Stimulated activated CD4-positive, alpha-beta T cell treated with anti-CD3 and anti-CD28 coated beads, Interleukin-4, amount 100 ng/mL, for 24 hours (primary cell): ENCODE measurements at places on chromosomes 4 and X.

- DNase-seq = no peak
Measured at GRCh38 chr4:153679486-153679885, 4.6 kb upstream of the TLR2 start.

DNA sequence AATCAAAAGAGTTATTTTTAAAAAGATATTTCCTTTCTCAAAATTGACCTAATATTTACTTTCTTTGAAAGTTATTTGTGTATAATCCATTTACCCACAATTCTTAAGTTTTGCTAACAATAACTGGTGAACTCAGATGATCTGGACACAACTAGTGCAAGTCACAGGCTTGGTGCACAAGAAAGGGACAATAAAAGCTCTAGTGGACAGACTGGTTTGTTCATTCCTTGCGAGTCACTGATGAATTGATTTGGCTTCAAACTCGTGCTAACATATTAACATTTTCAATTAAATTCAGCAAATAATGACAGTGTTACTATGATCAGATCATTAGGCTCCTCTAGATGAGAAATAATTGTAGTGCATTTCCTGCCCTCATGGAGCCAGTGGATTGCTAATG lies 169.2 kb downstream of the BMPR1B start:
- DNase-seq = no peak

- no peak for DNase-seq
Measured at GRCh38 chr4:168654104-168654847, 157.4 kb downstream of the PALLD start.

GRCh38 chrX:43882294-43882681 lies at the start of gene MAOB:
MAOB (minus strand) TSS chrX:43882450; CDS start chrX:43882299, 151 bp downstream.
- DNase-seq = peak; percentile 3

- DNase-seq = no peak
Measured at GRCh38 chrX:82961129-82961528, 547.0 kb upstream of the POU3F4 start.

DNA sequence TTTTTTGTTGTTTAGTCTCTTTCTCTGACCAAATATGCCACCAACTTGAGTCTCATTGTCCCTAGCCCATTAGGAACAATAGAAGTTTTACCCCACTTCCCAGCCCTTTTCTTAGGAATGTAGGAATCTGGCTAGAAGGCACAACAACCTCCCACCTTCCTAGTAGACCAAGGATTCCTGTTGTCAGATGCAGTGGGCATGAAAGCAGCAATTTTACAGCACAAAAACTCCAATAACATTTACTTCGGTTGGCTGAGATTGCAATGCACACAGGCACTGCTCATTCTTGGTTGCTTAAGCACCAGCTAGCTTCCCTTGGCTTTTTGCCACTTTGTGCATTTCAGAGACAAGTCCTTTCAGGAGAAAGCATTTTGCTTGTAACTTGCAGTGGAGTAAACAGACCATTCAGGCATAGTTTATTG lies 312.8 kb downstream of the TENM3 start:
- DNase-seq = no peak

GRCh38 chrX:88988796-88989195 lies 241.8 kb downstream of the CPXCR1 start:
- DNase-seq = no peak

DNA sequence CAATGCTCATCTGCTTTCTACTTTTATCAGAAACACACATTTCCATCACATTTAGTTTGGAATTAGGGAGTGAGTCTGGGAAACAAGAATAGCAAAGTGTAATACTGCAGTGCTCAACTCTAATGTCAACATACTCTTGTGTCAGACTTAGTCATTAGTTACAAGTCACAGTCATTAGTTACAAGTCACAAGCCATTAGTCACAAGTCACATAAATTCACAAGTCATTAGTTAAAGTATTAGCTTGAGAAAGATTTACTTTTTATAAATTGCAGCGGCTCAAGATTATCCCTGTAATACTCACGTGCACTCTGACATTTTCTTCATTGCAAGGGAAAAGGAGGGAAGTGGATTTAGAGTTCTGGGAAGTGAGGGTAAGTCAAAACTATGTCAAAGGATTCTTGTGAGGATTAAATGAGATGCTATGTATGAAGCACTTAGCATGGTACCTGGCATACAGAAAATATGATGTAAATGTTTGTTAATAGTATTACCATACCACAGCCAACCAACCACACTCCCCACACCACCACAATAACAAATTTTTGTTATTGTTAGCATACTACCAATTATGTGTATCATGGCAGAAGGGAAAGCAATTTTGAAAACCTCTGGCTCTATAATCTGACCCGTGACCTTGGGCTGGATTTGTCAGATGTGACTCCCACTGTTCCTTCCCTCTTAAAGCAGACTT lies 116.6 kb downstream of the ARHGAP24 start:
- no peak for DNase-seq

DNA sequence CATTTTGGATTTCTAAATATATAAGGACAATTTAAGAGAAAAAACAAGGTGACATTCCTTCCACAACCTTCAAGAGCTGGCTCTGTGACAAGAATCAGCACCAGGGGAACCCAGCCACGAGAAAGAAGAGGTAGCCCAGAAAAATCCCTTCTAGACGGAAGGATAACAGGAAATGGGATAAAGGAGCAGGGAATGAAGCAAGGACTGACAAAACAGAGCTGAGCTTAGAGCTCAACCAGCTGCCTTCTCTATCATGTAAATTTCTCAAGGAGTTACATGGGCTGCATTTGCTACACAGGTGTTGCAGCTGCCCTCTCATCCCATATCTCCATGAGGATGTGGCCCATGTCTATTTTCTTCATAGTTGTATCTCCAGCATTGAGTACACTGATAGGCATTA lies 154.2 kb upstream of the PRDX4 start:
- DNase-seq = no peak

DNA sequence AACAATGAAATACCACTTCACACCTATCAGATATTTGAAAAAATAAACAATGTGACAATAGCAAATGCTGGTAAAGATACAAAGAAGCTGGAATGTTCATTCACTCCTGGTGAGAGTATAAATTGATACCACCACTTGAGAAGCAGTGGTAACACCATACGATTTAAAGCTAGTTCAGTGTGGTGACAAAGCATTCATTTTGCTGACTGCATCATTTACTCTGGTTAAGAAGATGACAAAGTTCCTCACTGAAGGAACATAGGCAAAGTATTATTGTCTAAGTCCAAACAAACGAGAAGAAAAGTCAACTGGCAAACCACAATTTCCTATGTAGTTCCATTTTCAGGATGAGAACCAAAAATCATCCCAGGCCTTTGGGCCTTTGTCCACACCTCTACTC lies 102.5 kb downstream of the GEMIN8 start:
- DNase-seq = no peak

- no peak for DNase-seq
Measured at GRCh38 chr4:119823891-119824290, 195.3 kb upstream of the PDE5A start.

DNA sequence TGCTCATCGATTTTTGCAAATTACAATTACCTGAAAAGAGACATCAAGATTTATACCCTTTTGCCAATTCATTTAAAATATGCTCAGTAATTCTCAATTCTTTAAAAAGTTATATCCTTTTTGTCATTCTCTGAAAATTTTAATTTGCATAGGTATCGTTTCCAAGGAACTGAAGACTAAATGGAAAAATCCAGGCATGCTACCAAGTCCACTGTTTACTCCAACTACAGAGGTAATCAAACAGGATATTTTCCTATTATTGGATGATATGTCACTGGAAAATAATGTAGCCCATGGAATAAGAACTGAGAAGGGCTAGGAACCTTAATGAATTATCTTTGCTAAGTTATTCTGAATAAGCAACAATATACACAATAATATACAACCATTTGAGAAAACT lies 132.7 kb downstream of the THOC2 start:
- DNase-seq = no peak

GRCh38 chr4:106231931-106232330 lies 84.1 kb downstream of the TBCK start:
- no peak for DNase-seq

DNA sequence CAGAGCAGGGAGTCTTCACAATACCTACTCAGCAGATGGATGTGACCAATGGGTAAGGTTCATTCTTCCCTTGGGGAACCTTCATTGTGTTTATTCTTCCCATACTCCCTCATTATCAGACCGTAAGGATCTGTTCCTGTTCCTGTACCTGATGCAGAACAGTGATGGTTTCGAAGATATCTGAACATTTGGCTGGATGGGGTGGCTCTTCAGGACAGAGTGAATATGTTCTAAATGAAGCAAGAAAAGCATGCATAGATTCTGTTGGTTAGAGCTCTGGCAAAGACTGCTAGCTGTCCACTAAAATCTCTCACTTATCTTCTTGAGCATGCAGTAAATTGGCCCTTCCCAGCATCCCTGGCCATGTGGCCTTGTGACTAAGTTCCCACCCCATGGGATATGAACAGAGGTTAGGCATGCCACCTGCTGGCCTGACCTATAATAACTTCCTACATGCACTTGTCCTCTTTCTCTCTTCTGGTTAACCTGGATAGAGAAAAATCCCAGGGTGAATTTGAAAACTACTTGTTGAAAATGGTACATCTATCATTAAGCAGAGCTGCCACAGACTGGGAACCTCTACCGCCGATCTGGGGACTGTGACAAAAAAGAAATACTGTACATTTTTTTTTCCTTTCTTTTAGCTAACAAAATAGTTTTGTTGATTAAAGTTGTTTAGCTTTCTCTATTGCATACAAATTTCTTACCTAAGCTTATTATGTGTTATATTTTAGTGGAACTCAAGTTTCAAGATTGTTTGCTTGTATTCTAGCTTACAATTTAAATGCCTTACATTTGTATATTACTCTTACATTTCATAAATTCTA lies 60.0 kb upstream of the BANK1 start:
- peak; percentile 58 for DNase-seq

DNA sequence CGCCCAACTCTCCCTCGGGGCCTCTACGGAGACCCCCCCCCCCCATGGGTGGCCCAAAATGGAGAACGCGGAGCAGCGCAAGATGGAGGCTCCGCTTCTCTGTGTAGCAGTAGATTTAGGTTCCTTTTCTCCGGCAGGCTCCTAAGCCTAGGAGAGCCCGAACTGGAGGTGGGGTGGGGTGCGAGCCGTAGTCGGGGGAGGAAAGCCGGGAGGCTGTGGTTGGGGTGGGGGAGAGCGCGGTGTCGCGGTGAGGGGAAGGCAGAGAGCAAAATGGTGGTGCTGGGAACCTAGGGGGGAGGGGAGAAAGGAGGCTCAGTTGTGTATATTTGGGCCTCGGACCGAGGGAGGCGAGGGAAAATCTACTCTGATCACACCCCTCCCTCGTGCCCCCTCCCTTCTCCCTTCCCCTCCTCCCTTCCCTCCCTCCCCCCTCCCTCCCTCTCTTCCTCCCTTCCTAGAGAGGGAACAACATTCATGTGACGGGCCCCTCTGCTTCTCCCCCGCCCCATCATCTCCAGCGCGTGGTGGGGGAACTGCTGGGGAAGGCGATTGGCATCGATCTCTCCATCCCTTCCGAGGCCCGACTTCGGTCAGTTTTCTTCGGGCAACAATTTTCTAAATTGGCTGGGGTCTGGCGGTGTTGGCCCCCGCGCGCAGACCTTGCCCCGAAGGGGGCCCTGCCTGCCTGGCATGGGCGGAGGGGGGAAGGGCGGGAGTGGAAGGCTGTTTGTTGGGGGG lies at the start of gene STAG2:
Gene STAG2, plus strand, starts transcription at position 439 of the 738 bp plus-strand sequence. CDS start 60,922 bp downstream, outside the sequence.
- peak; percentile 62 for DNase-seq

DNA sequence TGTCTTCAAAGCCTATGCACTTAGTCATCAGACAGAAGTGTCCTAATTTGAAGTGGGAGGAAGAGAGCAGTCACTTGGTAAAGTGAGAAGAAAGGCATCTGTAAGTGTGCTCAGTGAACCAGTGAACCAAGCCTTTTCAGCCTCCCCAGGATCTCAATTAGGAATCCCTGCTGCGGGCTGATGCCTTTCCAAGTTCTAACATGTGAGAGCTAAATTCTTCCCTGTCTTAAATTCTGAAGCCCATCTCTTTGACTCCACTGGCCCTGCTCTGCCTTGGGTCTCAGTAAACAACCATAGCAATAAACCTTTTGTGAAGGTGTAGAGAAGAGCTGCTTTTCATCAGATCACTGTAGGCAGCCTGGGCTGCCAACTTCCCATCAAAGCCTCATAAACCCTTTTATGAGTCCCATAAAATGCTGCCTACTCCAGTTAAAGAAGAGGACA lies 701.2 kb upstream of the LCORL start:
- DNase-seq = no peak

- no peak for DNase-seq
Measured at GRCh38 chr4:48756689-48757220, 23.3 kb downstream of the FRYL start.

DNA sequence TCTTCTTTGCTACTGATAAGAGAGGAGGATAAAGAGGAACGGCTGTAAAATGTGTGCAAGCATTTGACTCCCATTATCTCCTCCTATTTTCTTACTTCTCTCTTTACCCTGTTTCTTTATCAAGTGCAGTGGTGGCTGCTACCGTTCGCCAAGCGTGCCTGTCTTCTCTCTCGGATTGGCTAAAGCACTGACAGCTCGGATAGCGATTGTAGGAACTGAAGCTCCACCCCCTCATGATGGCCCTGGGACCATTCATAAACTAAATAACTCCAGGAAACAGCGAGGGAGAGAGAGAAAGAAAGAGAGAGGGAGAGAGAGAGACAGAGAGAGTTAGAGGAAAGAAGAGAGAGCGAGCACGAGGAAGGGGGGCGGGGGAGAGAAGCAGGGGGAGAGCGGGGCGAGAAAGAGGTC lies 305 bp upstream of the MAB21L2 start:
- DNase-seq = no peak

GRCh38 chr4:110197529-110198042 lies 829 bp downstream of the ELOVL6 start:
- DNase-seq = peak; percentile 62

- no peak for DNase-seq
Measured at GRCh38 chr4:73948990-73949706, 32.7 kb downstream of the PF4 start.

DNA sequence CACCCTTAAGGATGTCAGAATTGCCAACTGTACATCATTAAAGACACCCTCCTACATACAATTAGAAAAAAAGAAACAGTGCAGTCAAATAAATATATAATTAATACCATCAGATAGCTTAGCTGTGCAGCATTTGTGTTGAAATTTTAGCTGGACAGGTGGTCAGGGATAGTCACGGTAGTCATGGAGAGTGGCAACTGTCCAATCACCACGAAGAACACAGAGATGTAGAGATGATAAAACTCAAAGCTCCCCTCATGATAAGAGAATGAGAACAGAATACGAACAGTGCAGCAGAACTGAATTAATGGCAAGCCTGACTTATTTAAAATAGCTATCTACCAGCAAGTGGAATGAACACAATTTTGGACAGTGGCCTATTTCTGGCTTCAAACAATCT lies 27.2 kb downstream of the SLC39A8 start:
- DNase-seq = no peak

GRCh38 chr4:119692001-119692400 lies 63.4 kb upstream of the PDE5A start:
- no peak for DNase-seq

GRCh38 chrX:132115792-132116191 lies 12.0 kb downstream of the FRMD7 start:
- DNase-seq = no peak
